SK-MEL-5 (cell line): ENCODE measurements at places on chromosomes 7 and 10. TPM values are rescaled to one million over a fixed set of nuclear protein-coding genes. Genes with fewer than 3 reads are reported as not detected.
A peak's percentile ranks its signal among the peaks of the same experiment; 100 is the strongest.

Gene GHRHR
- total RNA-seq: not detected in 2 replicates

Gene SPDYE9
- total RNA-seq: not detected in 2 replicates

Gene MBL2
- 0.16 TPM in 1 of 2 replicates, not detected in the other for total RNA-seq

Gene GRM3
- total RNA-seq: not detected in 2 replicates

Gene GPC2
- total RNA-seq: 3.2 and 4.7 TPM in 2 replicates

Gene DKK1
- total RNA-seq: 0.83 and 0.90 TPM in 2 replicates

Gene EIF3A
- 112 and 130 TPM in 2 replicates for total RNA-seq

Gene TAF3
- 0.98 and 1.3 TPM in 2 replicates for total RNA-seq

DNA sequence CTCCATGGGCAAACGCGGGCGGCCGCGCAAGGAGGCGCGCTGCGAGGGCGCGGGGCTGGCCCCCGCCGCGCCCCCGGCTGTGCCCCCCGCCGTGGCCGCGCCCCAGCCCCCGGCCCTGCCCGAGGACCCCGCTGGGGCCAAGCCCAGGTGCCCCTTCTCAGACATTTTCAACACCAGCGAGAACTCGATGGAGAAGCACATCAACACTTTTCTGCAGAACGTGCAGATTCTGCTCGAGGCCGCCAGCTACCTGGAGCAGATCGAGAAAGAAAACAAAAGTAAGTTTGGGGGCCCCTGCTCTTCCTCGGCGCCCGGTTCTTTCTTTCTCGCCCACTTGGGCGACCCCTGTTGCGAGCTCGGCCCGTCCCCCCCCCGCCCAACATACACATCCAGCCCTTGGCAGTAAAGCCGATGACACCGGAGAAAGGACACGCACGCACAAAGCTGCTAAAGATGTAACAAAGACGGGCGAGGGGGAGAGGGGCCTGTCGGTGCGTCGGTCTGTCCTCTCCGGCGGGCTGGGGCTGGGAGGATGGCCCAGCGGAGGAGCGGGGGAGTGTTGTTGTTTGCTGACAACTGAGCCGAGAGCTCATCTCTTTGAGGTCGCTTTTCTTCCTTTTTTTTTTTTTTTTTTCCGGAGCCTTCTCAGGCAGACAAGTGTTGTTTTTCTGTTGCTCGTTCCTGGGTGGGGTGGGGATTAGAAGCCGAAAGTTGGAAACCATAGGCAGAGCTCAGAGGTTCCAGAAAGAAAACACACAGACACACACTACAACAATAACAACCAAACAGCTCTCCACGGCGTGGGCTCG lies 604 bp downstream of the MXI1 start:
- DNase-seq: no peak

GRCh38 chr7:5282543-5283316 lies at the start of gene SLC29A4:
SLC29A4 (plus strand) TSS chr7:5282943; CDS start chr7:5287817, 4,874 bp downstream.
- peak; percentile 30 for DNase-seq

- no peak for DNase-seq
Observed at GRCh38 chr10:86368987-86369386, 2.4 kb upstream of the GRID1 start.

- DNase-seq: no peak
Observed at GRCh38 chr7:96016735-96017134, 244.4 kb downstream of the DYNC1I1 start.

DNA sequence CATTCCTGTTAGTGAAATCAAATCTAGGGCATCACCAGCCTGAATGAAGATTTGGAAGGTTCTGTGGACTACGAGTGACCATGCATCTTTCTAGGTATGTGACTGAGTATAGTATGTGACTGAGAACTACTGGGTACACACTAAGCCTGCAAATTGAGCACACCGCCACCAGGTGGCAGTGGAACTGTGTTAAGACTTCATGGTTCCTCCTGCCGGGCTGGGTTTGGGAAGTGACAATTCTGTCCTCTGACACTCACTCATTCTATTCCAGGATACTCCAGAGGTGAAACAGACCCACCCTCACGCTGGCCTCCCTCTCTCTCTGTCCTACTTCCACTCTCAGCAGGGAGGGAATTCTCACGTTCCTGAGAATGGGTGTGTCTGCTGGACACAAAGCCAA lies 84.0 kb upstream of the TMEM248 start:
- peak; percentile 73 for DNase-seq

GRCh38 chr7:86437951-86438450 lies 205.7 kb upstream of the GRM3 start:
- DNase-seq: no peak

DNA sequence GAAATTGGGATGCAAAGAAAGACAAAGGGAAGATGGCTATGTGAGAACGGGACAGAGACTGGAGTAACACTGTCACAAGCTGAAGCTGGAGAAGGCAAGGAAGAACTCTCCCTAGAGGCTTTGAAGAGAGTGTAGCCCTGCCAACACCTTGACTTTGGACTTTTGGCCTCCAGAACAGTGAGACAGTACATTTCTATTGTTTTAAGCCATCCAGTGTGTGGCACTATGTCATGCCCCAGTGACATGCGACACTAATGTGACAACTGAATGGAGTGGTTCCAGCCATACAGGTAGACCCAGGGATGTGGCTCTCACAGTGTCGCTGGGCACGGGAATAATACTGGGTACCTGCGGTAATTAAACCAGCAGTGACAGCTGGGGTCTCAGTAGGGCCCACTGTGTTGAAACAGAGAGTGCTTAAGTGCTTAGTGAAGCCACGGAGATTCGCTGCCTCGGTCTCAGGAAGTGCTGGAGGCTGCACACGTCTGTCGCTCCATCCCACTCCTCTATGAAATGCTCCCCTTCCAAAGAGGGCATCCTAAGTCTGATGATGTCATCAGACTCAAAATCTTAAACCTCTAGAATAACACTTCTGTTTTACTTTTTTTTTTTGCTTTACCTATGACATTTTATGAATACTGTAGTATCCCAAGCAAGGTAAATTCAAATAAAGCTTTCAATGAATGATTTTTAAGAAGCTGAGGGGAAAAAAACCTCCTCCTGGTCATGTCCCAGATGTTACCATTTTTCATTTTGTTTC lies 154.6 kb upstream of the RHEB start:
- DNase-seq: no peak

DNA sequence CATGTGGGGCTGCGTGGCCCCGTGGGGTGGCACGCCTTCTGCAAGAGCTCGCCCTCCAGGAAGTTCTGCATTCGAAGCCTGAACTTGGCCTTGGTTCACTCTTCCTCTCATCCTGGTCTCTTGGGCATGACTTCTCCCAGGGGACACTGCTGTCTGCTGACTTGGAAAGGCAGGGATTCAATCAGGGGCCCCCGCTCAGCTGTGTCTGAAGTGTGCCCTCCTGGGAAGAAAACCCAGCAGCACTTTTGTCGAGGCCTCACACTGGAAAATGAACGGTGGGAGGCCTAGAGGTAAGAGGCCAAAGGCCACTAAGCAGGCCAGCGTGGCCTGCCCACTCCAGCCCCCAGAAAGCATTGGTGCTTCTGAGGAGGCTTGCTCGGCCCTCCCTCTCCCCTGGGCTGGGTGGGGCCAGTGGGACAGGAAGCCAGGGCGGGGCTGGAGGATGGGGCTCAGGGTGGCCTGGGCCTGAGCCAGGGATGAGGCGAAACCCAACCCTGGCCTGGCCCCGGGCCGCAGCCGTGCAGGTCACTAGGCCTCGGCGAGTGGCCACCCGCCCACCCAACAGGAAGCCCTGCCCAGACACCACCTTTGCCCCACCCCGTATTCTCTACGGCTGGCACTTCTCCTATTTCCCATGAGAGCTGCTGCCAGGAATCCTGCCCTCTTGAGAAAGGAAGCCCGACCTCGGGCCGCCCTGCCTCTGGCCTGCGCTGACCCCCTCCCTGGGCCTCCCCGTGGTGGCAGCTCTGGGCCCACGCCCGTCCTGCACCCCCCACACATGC lies 81.1 kb downstream of the ZMIZ1 start:
- peak; percentile 43 for DNase-seq

DNA sequence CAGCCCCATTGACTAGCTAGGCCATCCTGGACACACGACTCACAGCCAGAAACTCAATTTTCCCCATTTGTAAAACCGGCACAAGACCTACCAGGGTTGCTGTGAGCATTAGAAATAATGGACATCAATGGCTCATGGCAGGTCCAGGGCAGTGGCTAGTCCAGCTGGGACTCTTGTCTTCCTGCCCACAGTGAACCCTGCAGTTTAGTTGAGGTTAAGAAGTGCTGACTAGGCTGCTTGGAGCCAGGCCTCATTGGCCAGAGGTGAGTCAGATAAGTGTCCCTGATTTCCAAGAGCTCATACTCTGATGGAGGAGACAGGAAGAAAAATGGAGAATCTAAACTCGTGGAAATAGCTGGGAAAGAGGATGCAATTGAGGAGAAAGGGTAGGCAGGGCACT lies 123.4 kb upstream of the ZNF92 start:
- no peak for DNase-seq

- no peak for DNase-seq
Observed at GRCh38 chr7:70188901-70189650, 590.8 kb downstream of the AUTS2 start.

DNA sequence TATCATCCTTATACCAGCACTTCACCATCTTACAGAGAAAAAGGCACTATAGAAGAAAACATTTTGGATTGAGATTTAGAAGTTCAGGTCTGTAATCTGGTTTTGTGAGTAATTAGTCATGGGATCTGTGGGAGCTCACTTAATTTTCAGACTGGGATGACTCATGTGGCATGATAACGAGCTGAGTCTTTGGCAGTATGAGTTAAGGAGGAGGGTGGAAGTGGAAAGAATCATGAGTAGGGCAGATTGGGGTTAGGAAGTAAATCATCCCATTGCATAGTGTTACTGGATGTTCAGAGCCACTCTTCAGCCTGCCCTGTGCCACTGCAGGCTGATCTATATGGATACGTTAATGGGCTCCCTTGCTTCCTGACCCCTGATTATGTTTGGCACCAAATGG lies 64.9 kb downstream of the ZNF92 start:
- no peak for DNase-seq

- no peak for DNase-seq
Observed at GRCh38 chr7:353746-354325, 63.9 kb downstream of the FOXL3 start.

DNA sequence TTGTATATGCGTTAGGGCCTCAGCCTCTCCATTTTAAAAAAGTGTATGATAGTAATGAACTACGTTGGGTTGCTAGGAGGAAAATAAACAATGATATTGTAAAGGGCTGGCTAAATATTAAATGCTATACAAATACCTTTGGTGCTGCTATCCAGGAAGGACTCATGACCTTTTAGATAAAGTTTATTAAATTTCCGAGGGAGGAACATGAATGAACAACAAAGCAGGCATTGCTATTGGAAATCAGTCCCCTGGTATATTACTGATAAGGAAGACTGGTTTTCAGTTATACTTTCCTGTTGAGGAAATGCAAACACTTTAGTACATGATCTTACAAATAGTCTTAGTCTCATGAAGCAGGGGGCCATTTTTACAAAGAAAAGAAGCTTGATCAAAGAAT lies 17.2 kb upstream of the AGR2 start:
- DNase-seq: no peak

- no peak for DNase-seq
Observed at GRCh38 chr10:77028042-77028441, 609.6 kb downstream of the KCNMA1 start.

DNA sequence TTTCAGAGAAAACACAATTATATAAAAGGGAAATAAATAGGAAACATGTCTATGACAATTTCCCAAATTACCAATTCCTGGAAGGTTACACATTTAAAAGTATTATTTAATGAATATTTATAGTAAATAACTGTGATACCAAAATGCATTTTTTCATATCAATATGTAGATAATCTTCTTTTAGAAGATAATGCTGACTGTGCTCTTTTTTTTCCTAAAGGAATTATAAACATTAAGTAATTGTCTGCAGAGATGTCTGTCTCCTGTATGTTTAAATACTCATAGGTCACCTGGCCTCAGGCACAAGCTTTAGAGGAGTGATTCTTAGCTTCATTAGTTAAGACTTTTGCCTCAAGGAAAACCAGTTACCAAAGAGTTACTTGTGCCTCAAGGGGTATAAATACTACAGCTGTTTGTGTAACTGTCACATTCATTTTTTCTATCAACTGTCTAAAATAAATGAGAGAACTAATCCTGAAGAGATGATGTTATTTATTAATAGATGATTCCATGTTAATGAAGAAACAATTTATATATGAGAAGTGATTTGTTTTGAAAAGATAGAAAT lies 77.1 kb downstream of the DNAJC1 start:
- DNase-seq: peak; percentile 44

GRCh38 chr7:6162331-6162620 lies 110.1 kb downstream of the CYTH3 start:
- no peak for DNase-seq

DNA sequence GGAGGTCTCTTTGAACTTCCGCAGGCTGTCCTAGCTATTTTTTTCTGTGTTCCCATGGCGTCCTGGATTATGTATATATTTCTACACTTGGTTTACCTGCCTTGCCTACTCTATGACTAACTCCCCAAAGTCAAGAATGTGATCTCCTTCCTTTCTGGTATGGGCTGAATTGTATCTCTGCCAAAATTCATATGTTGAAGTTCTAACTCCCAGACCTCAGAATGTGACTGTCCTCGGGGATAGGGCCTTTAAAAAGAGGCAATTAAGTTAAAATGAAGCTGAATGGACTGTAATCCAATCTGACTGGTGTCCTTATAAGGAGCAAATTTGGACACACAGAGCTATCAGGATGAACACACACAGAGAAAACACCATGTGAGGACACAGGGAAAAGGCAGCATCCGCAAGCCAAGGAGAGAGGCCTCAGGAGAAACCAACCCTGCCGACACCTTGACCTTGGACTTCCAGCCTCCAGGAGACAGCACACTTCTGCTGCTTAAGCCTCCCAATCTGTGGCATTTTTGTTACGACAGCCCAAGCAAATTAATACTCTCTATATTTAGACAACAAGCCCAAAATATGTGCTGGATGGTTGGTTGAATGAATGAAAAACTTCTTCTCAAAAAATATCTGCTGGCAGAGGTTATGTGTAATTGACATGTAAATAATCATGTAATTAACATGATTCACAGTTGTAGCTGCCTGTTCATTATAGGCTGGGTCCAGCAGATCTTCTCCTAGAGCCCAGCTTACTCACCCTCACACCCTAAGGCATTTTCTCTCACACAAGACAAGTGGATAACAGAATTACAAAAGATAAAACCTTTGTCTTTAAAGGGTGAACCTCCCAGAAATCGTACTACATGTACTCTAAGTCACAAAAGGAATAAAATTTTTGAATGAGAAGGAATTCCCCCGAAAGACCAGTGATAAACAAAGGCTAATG lies 123.7 kb downstream of the CUBN start:
- no peak for DNase-seq
